T-helper 2 cell (primary cell): ENCODE measurements at places on chromosomes 13 and 19.

DNA sequence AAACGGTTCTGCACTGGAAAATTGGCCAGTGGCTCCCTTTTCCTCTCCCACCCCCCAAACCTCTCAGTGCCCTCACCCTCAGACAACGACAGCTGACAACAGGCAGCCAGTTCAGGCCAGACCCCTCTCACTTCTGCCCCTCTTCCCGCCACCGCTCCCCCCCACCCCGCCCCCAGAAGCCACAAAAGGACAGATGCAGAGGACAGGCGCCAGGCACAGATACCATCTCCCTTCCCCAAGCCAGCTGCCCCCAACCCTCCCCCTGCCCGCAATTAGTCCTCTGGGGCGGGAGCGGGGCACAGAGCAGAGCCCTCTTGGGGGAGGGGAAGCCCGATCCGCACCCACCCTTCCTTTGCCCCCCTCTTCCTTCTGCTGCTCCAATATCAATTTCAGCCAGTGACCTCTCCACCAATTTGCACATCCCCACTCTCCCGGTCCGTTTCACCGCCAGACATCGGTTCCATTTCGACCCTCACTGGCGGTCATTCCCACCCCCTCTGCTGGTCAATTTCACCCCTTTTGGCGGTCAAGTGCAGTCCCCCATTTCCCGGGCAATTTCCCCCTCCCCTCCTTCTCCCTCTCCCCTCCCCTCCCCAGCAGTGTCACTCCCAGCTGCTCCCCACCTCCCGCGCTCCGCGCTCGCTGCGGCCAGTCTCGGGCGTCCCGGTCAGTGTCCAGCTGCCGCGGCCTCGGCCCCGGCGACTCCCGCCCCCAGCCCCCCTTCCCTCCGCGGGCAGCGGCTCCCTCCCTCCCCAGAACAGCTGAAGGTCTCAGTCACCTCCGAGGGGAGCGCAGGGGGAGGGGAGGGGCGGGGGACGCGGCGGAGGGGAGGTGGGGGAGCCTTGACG, at the start of gene SHD:
Gene SHD, plus strand, starts transcription at position 848 of the 848 bp plus-strand sequence. CDS start 798 bp downstream, outside the sequence.
- DNase-seq = no peak

- no peak for DNase-seq
Observed at GRCh38 chr19:16104722-16105121, 7.0 kb upstream of the RAB8A start.

DNA sequence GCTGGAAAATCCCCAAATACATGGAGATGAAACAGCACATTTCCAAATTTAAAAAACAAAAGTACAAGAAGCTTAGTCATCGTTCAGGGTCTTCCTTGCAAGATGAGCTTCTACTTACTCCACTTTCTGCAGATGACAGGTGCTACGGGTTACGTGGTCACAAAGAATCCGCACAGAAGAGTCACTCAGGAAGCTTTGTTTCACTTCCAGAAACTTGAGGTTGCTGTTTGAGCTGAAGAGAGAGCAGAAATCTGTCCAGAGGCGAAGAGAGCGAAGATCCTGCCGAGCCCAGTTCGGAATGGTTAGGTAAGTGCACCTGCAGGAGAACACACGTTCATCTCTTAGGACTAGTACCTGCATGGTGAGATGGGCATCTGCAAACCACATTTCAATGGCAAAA, 9.4 kb downstream of the NLRP7 start:
- no peak for DNase-seq

- no peak for DNase-seq
Observed at GRCh38 chr13:113224486-113224885, 15.1 kb downstream of the CUL4A start.

DNA sequence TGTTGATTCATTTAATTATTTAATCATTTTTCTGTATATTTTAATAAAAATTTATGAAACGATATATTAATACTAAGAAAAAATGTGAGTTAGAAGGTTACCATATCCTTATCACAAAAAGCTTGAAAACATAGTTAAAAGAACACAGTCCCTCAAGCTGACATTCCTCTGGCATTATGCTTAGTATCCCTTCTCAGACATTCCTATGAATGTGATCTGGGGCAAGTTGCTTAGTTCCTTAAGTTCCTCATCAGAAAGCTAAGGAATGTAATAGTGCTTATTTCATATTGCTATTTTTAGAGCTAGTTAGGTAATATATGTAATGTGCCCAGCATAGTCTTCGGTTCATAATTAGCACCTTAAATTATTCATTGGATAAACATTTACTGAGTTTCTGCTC, 122.8 kb downstream of the MTUS2 start:
- DNase-seq = no peak
